ENCODE measurements at places on chromosomes 2 and 18.

GRCh38 chr2:25341011-25341727 lies 556 bp downstream of the DNMT3A start:
- H3K4me1 ChIP-seq: peaks cover 35% of the 10 kb centered on the region
- H3K4me3 ChIP-seq: no peak overlapping the region
- H3K27me3 ChIP-seq: no peaks in the 10 kb centered on the region
- no peak overlapping the region for H3K27ac ChIP-seq
- no peaks in the 10 kb centered on the region for H3K36me3 ChIP-seq

DNA sequence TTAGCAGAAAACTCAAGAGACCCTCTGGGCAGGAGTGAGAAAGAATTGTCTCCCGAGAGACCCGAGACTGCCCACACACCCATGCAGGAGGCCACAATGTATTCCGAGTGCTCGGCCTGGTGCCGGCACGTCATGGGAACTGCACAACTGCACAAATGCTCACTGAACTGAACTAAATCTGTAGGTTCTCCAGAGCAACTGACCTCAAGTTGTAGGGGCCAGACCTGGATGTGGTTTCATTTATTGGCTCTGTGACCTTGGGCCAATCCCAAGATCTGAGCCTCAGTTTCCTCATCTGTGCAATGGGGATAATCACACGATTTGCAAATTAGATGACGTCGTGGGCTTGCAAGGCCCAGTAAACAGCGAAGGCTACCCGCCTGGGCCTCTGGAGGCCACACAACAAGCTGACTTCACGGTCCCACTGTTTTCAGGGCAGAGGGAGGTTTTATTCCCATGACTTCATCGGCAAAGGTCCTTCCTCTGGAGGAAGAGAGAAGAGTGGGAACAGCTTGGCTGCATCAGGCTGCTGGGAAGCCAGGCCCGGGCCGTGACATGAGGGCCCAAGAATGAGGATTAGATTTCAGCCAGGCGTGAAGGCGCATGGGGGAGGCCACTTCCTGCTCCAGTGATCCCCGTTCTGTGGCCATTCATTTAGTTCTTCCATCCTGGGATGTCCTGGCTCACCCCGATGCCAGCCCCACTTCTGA lies 3.6 kb upstream of the ERFE start:
- peaks cover 4% of the 10 kb centered on the region for H3K4me1 ChIP-seq
- peaks cover 20% of the 10 kb centered on the region for H3K27me3 ChIP-seq
- DNase-seq: no peak
- H3K36me3 ChIP-seq: no peaks in the 10 kb centered on the region

- no peaks in the 10 kb centered on the region for H3K4me1 ChIP-seq
- H3K27ac ChIP-seq: no peak overlapping the region
- no peaks in the 10 kb centered on the region for H3K36me3 ChIP-seq
- no peak for DNase-seq
These were observed 91.5 kb downstream of the LTBP1 start for GRCh38 chr2:33038230-33038629.

- H3K36me3 ChIP-seq: peaks cover 26% of the 10 kb centered on the region
- H3K4me3 ChIP-seq: no peak overlapping the region
- H3K4me1 ChIP-seq: no peaks in the 10 kb centered on the region
- no peak overlapping the region for H3K27ac ChIP-seq
- no peaks in the 10 kb centered on the region for H3K27me3 ChIP-seq
These were observed 539.0 kb downstream of the ARHGAP15 start for GRCh38 chr2:143668234-143668633.

DNA sequence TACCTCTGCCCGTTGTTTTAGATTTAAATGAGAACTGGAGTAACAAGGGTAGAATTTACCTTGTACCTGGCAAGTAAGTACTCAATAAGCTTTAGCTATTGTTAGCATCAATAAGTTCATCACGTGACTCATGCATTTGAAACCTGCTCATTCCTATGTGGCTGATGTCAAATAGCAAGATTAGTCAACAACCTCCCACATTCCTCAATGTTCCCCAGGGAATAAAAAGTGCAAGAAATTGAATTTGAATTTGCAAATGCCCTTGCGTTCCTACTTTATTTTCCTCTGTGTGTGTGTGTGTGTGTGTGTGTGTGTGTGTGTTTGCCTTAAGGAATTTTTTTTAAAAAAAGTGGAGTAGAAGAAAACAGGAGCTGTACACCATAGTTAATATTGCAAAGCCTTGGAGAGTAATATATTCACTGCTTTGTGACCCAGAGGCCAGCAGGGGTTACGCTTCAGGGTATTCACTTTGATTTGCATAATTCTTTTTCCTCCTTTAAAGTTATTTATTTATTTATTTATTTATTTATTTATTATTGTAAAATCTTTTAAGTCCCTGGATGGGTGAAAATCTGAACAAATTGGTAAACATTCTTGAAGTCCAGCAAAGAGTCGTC lies 43.9 kb upstream of the DNAH7 start:
- no peak for DNase-seq
- peaks cover 8% of the 10 kb centered on the region for H3K4me1 ChIP-seq
- no peak overlapping the region for H3K27ac ChIP-seq

DNA sequence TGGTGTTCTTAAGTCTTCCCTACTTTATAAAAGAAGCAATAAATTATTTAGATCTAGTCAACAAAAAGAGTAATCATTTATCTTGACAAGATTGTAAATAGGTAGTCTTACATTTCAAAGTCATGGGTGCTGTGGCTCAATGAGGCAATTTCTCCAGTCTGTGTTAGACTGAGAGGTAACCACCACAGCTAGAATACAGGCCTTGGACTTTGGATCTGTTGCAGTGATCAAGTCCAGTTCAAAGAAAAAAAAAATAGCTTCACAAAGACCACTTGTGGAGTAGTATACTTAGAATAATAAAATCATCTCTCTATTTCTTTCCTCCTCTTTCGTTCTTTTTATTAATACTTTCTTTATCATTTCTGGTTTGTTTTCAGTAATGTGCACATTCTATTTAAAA lies 93.1 kb upstream of the FSIP2 start:
- H3K27me3 ChIP-seq: no peaks in the 10 kb centered on the region
- H3K36me3 ChIP-seq: no peaks in the 10 kb centered on the region
- H3K27ac ChIP-seq: no peak overlapping the region
- H3K4me1 ChIP-seq: no peaks in the 10 kb centered on the region

GRCh38 chr2:44740678-44741077 lies 200.8 kb upstream of the SIX3 start:
- H3K4me3 ChIP-seq: no peak overlapping the region
- H3K27ac ChIP-seq: no peak overlapping the region
- no peak for DNase-seq
- no peaks in the 10 kb centered on the region for H3K27me3 ChIP-seq
- H3K36me3 ChIP-seq: peaks cover 11% of the 10 kb centered on the region
- H3K4me1 ChIP-seq: no peaks in the 10 kb centered on the region

GRCh38 chr2:218391202-218391601 lies 8.5 kb upstream of the CTDSP1 start:
- peaks cover 21% of the 10 kb centered on the region for H3K4me1 ChIP-seq
- no peak for DNase-seq

- no peaks in the 10 kb centered on the region for H3K36me3 ChIP-seq
- H3K27me3 ChIP-seq: no peaks in the 10 kb centered on the region
- H3K27ac ChIP-seq: no peak overlapping the region
- DNase-seq: no peak
- peaks cover 3% of the 10 kb centered on the region for H3K4me1 ChIP-seq
These were observed 174.5 kb downstream of the CTIF start for GRCh38 chr18:48713309-48713708.

GRCh38 chr2:6972067-6972710 lies 55.0 kb downstream of the RNF144A start:
- no peaks in the 10 kb centered on the region for H3K4me1 ChIP-seq
- no peak overlapping the region for H3K27ac ChIP-seq
- no peak for DNase-seq
- no peak overlapping the region for H3K4me3 ChIP-seq
- peaks cover 18% of the 10 kb centered on the region for H3K36me3 ChIP-seq

DNA sequence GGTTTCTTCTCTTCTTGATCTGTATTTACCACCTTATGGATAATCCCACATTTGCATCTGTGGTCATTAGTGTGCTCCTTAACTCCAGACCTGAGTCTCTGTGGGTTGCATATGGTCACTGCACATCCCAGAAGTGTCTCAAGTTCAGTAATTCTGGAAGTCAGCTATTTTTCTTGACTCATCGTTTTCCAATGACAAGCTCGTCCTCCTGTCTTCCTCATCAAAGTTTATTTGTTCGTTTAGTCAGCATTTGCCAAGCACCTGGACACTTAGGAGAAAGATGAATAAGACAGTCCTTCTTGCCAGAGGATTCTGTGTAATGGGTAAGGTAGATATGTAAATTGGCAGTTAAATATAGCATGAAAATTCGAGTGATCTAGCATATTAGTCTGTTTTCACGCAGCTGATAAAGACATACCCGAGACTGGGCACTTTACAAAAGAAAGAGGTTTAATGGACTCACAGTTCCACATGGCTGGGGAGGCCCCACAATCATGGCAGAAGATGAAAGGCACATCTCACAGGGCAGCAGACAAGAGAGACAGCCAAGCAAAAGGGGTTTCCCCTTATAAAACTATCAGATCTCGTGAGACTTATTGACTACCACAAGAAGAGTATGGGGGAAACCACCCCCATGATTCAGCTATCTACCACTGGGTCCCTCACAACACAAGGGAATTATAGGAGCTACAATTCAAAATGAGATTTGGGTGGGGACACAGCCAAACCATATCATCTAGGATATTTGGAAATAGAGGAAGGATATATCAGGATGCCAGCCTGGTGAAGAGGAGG lies 19.4 kb downstream of the FASTKD2 start:
- H3K27ac ChIP-seq: no peak overlapping the region
- peaks cover 2% of the 10 kb centered on the region for H3K4me1 ChIP-seq
- DNase-seq: no peak
- no peaks in the 10 kb centered on the region for H3K27me3 ChIP-seq
- H3K4me3 ChIP-seq: no peak overlapping the region

- no peak for DNase-seq
- H3K27ac ChIP-seq: no peak overlapping the region
- peaks cover 25% of the 10 kb centered on the region for H3K36me3 ChIP-seq
These were observed 2.0 kb downstream of the VAMP8 start for GRCh38 chr2:85579266-85579935.

DNA sequence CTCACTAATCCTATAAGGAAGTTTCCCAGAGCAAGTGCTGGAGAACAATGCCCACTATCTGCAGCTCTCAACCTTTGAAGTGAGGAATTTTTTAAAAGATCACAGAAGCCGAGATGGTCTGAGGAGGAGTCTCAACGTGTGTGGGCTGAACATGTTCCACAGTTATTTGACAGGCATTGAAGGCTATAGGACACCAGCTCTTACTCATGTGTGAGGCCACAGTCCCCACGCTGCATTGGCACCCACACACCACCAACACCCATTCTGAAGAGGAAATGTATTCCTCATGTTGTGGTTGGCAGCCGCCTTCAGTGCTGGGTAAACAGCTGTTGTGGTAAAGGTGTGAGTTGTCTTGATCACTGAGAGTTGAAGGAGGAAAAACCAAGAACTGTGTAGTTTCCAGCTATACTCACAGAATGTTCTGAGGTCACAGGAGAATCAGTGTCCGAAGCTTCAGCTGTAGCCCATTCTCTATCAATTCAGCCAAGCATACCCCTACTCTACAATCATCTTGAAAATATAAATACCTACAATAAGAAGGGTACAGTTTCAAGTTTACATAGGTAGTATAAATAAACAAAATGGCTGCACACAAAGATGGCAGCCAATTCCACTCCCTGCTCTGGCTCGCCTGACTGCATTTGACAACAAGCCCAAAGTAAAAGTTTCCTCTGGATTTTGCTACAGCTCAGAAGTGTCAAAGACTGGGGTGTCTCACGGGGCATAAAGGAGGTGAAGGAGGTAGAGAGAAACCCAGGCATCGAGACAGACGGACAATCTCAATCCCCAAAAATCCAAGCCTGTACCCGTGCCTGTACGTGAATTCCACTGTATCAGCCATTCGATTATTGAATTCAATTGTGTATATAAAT lies 12.1 kb downstream of the CD226 start:
- peaks cover 48% of the 10 kb centered on the region for H3K36me3 ChIP-seq
- H3K27me3 ChIP-seq: peaks cover 2% of the 10 kb centered on the region
- H3K4me1 ChIP-seq: peaks cover 39% of the 10 kb centered on the region
- H3K27ac ChIP-seq: no peak overlapping the region

DNA sequence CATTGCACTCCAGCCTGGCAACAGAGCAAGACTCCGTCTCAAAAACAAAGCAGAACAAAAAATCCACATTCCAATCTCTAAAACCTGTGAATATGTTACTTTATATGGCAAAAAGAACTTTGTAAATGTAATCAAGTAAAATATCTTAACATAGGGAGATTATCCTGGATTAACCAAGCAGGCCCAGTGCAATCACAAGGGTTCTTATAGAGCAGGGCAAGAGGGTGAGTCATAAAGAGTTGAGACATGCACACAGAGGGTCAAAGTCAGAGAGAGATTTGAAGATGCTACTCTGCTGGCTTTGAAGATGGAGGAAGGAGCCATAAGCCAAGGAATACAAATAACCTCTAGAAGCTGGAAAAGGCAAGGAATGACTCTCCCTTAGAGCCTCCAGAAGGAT lies 60.9 kb upstream of the SLC9A2 start:
- no peak for DNase-seq
- H3K4me3 ChIP-seq: no peak overlapping the region
- H3K27me3 ChIP-seq: no peaks in the 10 kb centered on the region
- H3K27ac ChIP-seq: no peak overlapping the region
- no peaks in the 10 kb centered on the region for H3K4me1 ChIP-seq
- H3K36me3 ChIP-seq: no peaks in the 10 kb centered on the region

GRCh38 chr2:129191530-129191929 lies 787.9 kb upstream of the RAB6C start:
- no peak overlapping the region for H3K4me3 ChIP-seq
- no peaks in the 10 kb centered on the region for H3K27me3 ChIP-seq
- H3K4me1 ChIP-seq: no peaks in the 10 kb centered on the region
- H3K27ac ChIP-seq: no peak overlapping the region

GRCh38 chr2:113791697-113792590 lies 35.5 kb upstream of the SLC35F5 start:
- peak overlapping the region; percentile 79 for H3K27ac ChIP-seq
- no peaks in the 10 kb centered on the region for H3K27me3 ChIP-seq
- H3K4me1 ChIP-seq: peaks cover 26% of the 10 kb centered on the region

DNA sequence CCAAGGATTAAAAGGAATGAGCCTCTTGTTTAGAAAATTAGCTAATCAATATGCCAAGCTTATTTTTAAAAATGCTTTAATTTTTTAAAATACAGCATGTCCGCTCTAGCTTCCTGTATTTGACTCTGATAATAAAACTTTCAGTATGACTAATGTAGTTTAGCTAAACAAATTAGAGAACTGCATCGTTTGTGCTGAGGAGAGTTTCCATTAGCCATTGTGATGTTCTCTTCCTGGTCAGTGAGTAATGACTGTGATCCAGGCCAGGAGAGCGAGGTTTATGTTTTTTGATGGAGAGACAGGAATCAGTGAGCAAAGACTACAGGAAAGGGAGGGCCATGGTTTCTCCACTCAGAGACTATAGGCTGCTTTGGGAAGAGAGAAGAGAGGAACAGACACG lies 237.2 kb upstream of the ETAA1 start:
- no peak overlapping the region for H3K27ac ChIP-seq
- no peaks in the 10 kb centered on the region for H3K4me1 ChIP-seq
- DNase-seq: no peak
- no peaks in the 10 kb centered on the region for H3K36me3 ChIP-seq
- H3K27me3 ChIP-seq: no peaks in the 10 kb centered on the region
- no peak overlapping the region for H3K4me3 ChIP-seq

All from activated CD8-positive, alpha-beta memory T cell treated with anti-CD3 and anti-CD28 coated beads, Interleukin-2, amount 10 ng/mL, durations not matched to agents 7 days and 5 days (primary cell).